Activated gamma-delta T cell treated with anti-CD3 and anti-CD28 coated beads, Interleukin-2, amount 50 U/mL, for 16 hours (primary cell): ENCODE measurements at places on chromosomes 3 and 15.

DNA sequence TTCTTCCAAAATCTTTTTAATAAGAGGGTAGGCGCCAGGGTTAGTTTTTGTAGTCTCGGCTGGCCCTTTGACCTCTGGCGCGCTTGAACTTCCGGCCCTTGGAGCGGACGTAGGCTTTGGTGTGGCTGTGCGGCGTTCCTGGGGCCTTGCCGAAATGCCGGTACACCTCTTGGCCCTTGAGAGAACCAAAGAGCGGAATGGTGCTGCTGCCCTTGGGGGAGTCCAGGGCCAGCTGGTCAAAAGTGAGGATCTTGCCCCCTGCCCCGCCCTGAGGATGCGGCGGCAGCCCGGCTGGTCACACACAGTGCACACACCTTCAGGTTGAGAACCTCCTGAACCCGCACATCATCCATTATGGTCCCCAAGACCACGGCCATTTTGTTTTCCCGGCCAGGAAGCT lies 20.0 kb upstream of the CHRNB4 start:
- DNase-seq: no peak

- DNase-seq: no peak
Observed at GRCh38 chr3:59456852-59457485, 407.1 kb upstream of the CFAP20DC start.

DNA sequence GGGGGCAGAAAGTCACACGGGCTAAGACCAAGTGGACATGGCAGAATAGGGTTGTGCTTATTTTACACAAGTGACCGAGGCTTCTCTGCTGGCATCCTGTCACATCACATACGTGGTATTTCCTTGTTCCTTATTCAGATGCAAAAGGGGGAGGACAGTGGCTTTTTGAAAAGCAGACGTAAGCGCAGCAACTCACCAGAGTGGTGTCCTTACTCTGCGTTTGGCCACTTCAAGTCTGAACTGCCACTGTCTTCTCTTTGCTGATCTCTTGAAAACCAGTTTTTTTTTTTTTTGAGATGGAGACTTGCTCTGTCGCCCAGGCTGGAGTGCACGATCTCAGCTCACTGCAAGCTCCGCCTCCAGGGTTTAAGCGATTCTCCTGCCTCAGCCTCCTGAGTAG lies 113.2 kb downstream of the SOX2 start:
- DNase-seq: no peak

- DNase-seq: no peak
Observed at GRCh38 chr15:59399465-59400102, 26.9 kb upstream of the MYO1E start.

DNA sequence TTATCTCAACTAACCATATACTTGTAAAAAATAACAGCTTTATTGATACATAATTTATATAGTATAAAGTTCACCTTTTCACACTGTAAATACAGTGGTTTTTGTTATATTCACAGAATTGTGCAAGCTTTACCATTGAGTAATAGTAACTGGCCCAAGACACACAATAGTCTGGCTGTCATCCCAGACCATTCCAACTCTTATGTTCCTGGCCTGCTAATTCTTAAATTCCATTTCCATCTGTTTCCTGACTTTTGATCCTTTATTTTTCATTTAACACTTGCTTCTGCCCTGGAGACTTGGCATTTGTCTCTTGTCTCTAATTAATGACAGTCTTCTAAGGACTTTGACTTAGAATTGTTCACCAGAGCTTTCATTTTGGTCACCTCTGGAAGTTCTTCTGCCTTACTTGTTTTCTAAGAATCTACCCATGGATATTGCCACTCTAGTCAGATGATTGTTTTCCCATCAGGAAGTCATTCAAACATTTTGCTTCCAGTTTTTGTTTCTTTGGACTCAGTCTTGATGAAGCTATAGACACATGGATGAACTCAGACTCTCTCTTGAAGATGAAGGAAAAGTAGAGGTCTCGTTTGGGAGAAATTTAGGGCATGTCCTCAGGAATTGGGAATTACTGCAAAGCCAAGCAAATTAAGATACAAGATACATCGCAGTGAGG lies 27.2 kb upstream of the PLSCR4 start:
- DNase-seq: no peak

DNA sequence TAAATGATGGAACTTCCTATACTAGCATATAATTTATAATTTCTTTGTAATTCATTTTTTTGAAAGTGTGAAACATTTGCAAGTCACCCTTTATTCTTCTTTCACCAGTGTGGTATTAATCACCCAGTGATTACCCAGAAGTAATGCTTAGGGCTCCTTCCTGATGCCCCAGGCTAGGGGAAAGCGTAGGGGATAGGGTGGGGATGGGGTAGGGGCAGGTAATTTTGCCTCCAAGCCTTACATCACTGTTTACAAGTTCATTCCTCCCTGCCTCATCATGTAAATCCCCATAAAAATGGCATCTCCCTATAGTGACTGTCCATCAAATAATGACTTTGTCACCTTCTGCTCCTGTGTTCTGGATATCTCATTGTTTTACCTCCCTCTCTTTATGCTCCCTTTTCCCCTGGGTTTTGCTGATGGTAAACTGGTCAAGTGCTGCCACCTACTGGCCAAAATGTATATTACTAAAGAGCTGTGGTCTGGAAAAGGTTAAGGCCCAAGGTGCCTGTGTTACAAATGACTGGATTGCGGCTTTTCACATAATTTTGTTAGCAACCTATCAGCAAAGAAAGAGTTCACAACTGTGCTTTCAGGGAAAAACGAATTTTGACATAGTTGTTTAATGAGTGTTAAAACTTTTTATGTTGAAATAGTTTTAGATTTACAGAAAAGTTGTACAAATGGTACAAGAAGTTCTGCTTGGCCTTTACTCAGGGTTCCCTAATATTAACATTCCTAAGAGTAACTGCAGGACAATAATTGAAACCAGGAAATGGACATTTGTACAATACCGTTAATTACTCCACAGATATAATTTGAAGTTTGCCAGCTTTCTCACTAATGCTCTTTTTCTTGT lies 54.7 kb downstream of the ONECUT1 start:
- peak; percentile 62 for DNase-seq

- DNase-seq: no peak
Observed at GRCh38 chr3:122858373-122858772, 63.5 kb downstream of the SLC49A4 start.

GRCh38 chr3:120506828-120507774 lies 56.3 kb upstream of the FSTL1 start:
- DNase-seq: no peak

DNA sequence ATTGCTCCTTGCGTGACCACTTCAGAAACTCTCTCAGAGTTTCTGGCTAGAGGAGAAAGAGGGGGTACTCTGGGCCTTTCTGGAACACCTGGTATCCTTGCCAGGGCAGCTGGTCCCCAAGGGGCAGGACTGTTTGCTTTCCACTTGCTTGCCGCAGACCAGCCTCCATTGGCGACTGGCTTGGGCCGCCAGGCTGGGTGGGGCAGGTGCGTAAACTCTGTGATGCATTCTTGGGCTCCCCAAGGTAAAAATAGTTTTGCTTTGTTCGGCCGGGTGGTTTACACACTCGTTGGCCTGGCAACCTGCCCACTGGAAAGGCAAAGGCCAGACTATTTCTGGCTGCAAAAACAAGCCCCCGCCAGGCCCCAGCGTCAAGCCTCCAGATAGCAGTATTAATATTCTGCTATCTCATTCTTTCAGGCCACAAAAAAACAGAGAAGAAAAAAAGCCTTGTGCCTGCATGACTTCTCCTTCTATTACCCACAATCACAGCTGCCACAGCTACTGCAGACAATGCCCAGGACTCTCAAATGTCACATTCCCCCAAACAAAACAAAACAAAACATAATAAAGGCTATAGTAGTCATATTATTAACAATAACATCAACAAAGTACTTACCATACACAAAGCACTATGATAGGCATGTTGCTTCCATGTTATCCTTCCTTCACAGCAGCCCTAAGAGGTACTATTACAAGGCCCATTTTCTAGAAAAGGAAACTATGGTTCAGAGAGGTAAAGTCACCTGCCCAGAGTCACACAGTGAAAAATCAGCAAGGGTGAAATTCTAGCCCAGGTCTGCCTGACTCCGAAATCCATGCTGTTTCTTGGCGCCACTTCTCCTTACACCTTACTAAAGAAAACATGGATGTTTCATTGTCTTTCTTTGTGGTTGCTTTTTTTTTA lies 14.0 kb upstream of the SSUH2 start:
- no peak for DNase-seq

DNA sequence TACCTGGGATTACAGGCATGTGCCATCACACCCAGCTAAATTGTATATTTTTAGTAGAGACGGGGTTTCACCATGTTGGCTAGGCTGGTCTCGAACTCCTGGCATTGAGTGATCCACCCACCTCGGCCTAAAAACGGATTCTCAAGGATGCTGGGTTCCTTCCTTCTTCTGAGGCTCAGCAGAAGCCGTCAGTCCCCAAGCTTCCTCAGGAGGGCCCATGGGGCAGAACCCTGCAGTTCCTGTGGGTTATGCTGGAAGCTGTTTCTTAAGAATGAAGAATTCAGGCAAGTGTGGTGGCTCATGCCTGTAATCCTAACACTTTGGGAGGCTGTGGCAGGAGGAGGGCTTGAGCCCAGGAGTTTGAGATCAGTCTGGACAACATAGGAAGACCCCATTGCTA lies 29.0 kb upstream of the ZNF710 start:
- no peak for DNase-seq

GRCh38 chr3:129045675-129046036 lies 14.9 kb upstream of the GP9 start:
- DNase-seq: no peak

- peak; percentile 7 for DNase-seq
Observed at GRCh38 chr3:68972358-68972979, 40.1 kb upstream of the TAFA4 start.
